ENCODE measurements at places on chromosomes 2 and 18.

DNA sequence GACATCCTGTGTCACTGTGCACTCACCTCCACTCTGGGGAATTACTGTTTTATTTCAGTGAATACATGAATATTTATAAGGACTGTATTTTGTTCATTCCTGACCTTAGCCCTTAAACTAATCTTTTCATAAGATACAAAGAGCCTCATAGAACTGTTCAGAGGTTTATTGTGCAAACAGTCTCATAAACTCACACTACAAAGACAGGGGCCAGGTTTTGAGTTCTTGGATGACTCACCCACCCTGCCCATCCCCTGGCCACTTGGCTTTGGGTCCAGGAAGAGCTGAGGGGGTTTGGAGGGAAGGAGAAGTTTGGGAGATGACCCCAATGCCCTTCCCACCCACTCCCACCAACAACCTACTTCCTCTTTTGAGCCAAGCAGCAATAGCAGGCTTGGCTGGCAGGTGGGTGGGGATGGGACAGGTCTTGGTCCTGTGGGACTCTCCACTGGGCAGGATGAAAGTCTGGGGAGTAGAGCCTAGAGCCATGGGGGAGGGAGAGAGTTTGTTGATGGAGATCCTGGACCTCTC lies 43.1 kb upstream of the IL1R2 start:
- DNase-seq: no peak

- DNase-seq: no peak
These were observed 19.0 kb upstream of the DUSP19 start for GRCh38 chr2:183059561-183059960.

DNA sequence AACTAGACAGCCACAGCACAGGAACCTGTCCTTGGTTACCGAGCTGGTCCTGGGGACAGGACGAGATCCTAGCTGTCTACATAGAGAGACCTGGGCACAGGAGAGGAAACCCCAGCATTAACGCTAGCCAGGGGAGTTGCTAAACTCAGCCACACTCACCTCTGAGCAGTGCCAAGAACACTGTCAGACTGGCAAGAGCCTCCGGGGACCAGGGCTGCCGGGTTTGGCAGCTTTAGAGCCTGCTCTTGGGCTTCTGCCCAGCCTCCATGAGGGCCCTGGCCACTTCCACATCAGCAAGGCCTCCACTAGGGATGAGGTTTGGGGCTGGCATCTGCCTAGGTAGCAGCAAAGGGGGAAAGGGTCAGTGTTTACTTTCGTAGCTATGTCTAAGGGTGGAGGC lies 6.7 kb downstream of the TMBIM1 start:
- no peak for DNase-seq

GRCh38 chr2:226398580-226398979 lies 401.0 kb downstream of the IRS1 start:
- DNase-seq: no peak

DNA sequence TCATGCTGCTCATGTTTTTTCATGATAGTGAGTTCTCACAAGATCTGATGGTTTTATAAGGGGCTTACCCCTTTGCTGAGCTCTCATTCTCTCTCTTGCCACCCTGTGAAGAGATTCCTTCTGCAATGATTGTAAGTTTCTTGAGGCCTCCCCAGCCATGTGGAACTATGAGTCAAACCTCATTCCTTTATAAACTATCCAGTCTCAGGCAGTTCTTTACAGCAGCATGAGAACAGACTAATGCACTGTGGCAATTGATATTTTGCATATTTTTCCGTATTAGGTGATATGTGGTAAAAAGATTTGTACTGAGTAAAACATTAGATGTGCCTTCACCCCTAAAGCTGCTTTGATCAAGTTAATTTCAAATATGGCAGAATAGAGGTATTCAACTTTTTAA lies 48.8 kb downstream of the RAB27B start:
- no peak for DNase-seq

- DNase-seq: no peak
These were observed 235.9 kb upstream of the BOD1L2 start for GRCh38 chr18:56910967-56911366.

- peak; percentile 11 for DNase-seq
These were observed 722 bp downstream of the ACSL3 start for GRCh38 chr2:222861411-222862105.

Data from activated CD4-positive, alpha-beta T cell treated with anti-CD3 and anti-CD28 coated beads, Interleukin-2, amount 50 U/mL, for 24 hours (primary cell).